Stimulated activated CD8-positive, alpha-beta memory T cell treated with anti-CD3 and anti-CD28 coated beads, Interleukin-15, amount 100 ng/mL, for 4 hours (primary cell): ENCODE measurements at places on chromosomes 7 and 10.

- no peak for DNase-seq
Measured at GRCh38 chr10:18381679-18382078, 241.5 kb downstream of the CACNB2 start.

DNA sequence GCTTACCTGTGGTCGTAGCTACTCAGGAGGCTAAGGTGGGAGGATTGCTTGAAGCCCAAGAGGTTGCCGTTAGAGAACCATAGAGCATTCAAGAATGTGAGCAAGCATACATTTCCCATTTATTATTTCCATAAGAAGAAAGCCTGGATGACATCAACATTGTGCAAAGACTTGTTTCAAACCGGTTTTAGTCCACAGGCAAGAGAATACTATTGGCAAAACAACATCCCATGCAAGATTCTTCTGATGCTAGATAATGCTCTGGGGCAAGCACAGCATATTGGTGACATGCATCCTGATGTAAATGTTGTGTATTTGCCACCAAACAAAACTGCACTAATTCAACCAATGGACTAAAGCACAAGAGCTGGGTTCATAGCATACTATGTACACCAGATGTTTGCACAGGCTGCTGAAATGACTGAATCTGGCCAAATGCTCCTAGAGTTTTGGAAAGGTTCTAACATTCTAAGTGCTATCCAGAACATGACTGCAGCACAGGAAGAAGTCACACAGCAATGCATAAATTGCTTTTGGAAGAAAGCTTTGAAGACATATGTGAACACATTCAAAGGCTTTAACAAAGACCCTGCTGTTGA lies 42.6 kb downstream of the OTUD1 start:
- DNase-seq, result no peak

DNA sequence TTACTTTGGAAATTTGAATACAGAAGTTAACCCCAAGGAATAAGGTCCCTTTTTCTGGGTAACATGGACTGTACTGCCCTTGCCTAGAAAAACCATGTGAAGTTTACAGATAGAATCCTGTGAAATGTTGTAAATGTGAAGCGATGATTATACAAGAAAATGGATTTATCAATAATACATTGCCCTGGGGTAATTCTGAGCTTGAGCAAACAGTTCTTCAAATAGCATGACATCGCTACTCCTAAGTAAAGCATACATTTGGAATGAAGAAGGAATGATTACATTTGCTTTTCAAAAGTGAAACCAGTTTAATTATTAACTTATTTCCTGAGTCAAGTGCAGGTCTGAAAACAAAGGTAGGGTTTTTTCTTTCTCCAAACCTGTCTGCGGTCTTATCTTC lies 43.3 kb upstream of the FZD8 start:
- no peak for DNase-seq

GRCh38 chr7:54788664-54789063 lies 29.7 kb upstream of the SEC61G start:
- no peak for DNase-seq

- DNase-seq, result no peak
Measured at GRCh38 chr7:21256310-21256877, 171.5 kb upstream of the SP4 start.

- DNase-seq, result no peak
Measured at GRCh38 chr7:29956487-29956836, 33.1 kb downstream of the SCRN1 start.

DNA sequence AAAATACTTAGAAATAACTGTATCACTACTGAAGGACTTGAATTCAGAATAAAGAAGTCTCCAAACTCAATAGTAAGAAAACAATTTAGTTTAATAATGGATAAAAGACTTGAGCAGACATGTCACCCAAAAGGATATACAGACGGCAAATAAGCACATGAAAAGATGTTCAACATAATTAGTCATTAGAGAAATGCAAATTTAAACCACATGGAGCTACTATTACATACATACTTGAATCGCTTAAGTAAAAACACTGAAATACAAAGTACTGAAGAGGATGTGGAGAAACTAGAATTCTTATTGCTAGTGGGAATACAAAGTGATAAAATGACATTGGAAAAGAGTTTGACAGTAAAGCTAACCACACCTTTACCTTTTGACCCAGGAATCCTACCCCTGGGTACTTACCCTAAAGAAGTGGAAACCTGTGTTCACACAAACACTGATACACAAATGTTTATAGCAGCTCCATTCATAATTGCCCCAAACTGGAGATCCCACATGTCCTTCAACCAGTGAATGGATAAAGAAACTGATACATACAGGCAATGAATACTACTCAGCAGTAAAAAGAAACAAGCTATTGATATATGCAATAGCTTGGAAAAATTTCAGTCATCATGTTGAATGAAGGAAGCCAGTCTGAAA lies 54.3 kb upstream of the NFKB2 start:
- DNase-seq, result no peak

- no peak for DNase-seq
Measured at GRCh38 chr10:113309791-113310190, 243.1 kb upstream of the HABP2 start.

DNA sequence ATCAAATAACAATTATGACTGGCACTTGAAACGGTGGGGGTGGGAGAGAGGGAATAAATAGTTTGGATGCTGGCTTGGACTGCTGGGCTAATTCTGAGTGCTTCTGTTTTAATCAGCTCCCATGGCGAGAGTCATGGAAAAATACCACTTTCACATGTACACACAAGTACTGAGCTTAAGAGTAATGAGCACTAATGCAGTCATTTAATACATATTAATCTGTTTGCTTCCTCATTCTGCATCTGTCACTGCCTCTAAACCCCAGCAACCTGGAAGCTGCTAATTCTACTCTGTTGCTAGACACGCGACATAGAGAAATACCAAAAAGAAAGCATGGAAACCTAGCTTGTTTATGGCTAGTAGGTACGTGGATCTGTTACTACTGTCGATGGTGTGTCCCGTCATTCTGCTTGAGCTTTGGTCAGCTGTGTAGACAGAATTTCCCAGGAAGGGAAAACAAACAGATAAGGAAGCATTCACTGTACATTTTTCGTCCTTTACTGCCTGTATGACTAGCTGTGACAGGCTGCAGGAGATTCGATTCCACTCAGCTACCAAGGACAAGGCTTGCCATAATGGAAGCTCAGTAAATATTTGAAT lies 238.8 kb downstream of the BAMBI start:
- DNase-seq, result no peak

GRCh38 chr10:6543431-6544005 lies 36.6 kb downstream of the PRKCQ start:
- DNase-seq, result no peak

DNA sequence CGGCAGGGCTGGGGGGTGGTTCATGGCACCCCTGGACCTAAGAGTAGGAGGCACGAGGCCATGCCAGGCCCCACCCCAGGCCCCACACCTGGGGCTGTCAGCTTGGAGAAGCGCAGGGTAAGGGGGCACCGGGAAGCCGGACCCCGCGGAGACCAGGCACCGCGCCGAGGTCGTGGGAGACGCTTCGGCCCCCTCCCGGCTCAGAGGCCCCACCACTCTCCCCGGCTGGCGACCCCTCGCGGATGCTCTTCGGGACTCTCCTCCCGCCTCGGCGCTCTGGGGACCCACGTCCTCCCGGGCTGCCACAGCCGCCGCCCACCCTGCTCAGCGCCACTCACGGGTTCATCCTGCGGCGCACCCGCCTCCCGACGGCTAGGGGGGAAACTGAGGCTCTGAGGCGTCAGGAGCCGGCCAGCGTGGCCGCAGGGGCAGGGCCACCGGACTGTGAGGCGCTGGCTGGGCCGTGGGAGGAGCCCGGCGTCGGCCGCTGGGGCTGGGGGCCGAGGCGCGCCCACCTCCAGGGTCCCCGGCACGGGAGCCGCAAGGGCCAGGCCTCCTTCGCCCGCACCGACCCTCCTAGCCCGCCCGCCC lies 25.9 kb downstream of the PDGFA start:
- DNase-seq, result no peak

- no peak for DNase-seq
Measured at GRCh38 chr10:85617751-85618546, 748.6 kb downstream of the GRID1 start.

DNA sequence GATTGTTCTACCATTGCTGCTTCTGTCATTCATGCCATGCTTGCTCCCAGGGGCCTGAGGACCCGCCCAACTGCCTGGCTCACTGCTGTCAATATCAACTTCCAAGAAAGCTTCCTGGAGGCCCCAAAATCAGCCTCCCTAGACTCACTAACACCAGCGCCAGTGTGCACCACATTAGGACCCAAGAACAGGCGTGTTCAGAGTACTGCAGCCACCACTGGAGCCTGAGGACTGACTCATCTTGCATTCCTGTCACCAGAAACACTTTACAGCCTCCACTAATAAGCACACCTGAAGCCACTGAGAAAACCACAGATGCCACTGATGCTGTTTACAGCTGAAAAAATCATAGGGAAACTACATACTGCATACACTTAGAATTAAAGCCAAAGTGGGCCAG lies 1284.3 kb downstream of the TYW1 start:
- DNase-seq, result no peak

DNA sequence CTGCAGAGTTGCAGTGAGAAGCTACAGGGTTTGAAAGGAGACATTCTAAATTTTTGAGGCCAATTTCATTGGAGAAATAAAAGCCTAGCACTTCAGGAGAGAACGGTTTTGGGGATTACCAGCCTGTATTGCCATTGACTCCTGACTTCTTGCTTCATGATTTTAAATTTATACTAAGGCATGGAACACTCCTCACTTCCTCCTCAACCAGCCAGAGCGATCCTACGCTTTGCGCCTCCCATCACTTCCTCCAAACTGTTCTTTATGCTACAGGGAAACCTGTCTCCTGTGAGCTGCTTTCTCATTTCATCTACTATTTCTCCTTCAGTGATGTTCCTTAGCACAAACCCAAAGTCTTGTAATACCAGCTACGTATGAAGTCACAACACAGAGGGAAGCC lies 495.1 kb downstream of the SUGCT start:
- DNase-seq, result no peak

DNA sequence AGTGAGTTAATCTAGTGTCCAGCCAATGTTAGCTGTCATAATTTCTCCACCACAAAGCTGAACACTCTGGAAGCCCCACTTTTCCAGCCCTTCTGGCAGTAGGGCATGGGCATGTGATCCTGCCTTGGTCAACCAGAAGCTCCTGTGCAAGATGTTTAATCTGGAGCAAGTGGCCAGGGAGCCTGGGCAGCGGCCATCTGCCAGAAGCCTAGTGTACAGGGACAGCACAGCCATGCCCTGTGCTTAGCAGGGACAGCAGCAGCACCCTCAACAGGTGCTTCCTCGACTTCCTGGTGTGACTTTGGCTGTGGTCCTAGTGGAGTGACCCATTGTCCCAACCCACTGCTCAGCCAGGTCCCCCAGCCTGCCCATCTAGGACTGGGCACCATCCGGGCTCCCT lies 10.3 kb downstream of the RBP3 start:
- DNase-seq, result no peak

- DNase-seq, result no peak
Measured at GRCh38 chr10:44258019-44258418, 126.9 kb downstream of the CXCL12 start.

GRCh38 chr7:35645691-35646090 lies 49.2 kb downstream of the HERPUD2 start:
- no peak for DNase-seq

- no peak for DNase-seq
Measured at GRCh38 chr7:47092336-47092735, 489.6 kb downstream of the TNS3 start.

GRCh38 chr7:7148798-7149481 lies 33.4 kb upstream of the C1GALT1 start:
- no peak for DNase-seq

DNA sequence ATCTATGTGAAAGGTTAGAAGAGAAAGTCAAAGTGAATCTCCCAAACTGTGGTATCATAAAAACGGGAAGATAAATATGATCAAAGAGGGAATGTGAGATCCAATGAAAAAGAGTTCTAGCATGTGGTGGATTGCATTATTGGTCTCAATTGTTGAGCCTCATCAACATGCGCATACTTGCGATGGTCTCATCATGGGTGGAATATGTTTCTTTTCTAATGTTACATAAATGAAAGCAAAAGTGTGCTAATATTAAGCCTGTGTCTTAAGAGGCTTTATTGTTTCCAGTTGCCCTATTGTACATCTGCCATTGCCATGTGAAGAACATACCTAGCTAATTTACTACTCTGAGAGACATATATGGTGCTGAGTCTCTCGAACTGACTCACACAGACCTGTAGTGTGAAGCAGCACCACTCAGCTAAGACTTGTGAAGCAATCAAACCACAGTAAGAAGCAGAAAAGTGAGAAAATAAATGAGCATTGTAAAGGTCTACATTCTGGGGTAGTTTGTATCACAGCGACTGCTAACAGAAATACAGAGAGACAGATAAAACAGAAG lies 645.5 kb upstream of the PCDH15 start:
- no peak for DNase-seq

DNA sequence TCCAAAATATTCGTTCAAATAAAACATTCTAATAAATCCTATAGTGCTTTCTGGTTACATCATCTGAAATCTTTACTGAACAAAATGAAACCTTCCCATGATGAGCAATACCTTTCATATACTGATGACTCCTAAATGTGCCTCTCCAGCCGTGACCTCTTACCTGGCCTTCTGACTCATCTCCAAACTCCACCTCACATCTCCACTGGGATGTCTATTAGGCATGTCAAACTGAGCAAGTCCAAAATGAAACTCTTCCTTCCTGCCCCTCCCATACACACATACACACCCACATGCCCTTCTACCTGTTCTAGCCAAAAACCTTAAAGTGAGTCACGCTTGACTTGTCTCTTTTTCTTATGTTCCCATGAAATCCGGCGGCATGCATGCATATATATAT lies 22.9 kb downstream of the GSAP start:
- DNase-seq, result no peak

DNA sequence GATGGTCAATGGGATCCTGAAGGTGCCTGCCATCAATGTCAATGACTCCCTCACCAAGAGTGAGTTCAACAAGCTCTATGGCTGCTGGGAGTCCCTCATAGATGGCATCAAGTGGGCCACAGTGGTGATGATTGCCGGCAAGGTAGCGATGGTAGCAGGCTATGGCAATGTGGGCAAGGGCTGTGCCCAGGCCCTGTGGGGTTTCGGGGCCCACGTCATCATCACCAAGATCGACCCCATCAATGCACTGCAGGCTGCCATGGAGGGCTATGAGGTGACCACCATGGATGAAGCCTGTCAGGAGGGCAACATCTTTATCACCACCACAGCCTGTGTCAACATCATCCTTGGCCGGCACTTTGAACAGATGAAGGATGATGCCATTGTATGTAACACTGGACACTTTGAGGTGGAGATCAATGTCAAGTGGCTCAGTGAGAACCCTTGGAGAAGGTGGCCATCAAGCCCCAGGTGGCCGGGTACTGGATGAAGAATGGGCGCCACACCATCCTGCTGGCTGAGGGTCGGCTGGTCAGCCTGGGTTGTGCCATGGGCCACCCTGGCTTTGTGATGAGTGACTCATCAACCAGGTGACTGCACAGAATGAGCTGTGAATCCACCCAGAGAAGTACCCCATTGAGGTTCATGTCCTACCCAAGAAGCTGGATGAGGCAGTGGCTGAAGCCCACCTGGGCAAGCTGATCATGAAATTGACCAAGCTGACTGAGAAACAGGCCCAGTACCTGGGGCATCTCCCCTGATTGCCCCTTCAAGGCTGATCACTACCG lies 63.0 kb upstream of the ANTXRL start:
- no peak for DNase-seq

- DNase-seq, result no peak
Measured at GRCh38 chr10:43186150-43186549, 47.9 kb downstream of the CSGALNACT2 start.
